ENCODE measurements at places on chromosomes 1 and 21.

DNA sequence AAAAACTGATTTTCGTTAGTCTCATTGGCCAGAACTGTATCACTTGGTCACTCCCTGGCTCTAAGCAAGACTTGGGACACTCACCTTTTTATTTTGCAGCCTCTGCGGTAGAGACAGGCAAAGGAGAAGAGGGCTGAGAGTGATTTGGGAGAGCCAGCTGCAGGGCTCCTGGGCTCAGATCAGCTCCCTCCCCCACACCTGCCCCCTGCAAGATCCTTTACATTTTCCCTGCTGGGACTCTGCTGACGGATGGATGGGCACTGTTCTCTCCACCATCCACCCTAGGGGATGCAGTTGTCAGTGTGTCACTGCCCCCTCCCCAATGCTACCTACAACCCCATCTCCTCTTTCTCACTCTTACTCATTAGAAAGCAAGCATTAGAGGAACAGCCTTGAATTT is 301.1 kb upstream of the KAZN start:
- no peak for DNase-seq

- peak; percentile 59 for DNase-seq
Measured at GRCh38 chr1:90357995-90358394, 359.1 kb downstream of the BARHL2 start.

DNA sequence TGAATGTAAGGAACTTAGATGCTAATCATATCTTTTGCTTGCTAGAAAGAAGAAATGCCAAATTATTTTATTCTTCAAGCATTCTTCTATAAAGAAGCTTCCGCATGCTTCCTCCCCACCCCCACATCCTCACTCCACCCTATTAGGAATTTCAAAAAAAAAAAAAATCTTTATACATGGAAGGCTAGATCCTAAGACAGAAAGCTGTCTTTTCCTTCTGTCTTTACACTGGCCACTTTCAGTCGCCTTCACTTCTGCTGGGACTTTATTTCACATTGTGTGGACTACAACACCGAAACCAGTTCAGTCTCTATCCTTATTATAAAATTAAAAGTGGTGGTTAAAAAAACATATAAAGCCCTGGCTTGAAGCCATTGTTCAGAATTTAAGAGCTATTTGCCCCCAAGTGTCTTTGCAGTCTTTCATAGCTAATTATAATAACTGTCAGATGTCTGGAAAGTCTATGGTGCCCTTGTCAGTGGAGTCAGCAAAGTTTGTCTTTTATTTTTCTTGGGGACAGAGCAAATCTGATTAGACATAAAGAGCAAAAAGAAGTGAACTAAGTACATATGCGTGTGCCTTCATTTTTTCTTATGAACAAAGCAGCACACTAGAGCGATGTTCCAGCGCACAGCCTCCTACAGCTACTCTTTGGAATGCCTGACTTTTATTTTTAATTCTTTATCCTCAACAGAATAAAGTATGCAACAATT is 297.7 kb downstream of the PTPRC start:
- DNase-seq = peak; percentile 61

DNA sequence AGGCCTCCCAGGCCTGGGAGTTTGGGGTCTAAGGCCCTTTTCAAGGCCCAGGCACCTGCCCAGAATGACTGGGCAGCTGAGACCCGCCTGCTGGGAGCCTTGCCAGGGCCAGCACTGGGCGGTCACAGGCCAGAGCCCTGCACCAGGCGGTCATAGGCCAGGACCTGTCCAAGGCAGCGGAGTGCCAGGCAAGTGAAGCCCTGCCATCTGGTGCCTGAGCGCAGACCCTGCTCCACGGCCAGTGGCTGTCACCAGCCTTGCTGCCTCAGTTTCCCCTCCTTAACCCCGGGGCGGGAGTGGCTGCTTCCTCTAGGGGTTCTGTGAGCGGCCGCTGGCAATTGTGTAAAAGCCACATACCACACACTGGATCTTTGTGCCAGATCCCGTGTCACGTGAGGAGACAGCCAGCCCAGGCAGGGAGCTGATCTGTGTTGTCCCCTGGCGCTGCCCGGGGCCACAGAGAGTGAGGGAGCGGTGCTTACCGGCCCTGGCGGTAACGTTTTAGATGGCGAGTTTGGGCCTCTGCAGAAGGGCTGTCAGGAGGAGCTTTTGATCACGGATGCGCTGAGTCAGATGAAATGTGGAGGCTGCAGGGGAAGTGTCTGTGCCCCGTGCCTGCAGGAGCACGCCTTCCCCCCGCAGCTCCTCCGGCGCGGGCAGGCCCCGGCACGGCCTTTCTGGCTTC is 4.6 kb downstream of the COL18A1 start:
- no peak for DNase-seq

- peak; percentile 29 for DNase-seq
Measured at GRCh38 chr1:110375490-110375889, 15.3 kb downstream of the SLC16A4 start.

DNA sequence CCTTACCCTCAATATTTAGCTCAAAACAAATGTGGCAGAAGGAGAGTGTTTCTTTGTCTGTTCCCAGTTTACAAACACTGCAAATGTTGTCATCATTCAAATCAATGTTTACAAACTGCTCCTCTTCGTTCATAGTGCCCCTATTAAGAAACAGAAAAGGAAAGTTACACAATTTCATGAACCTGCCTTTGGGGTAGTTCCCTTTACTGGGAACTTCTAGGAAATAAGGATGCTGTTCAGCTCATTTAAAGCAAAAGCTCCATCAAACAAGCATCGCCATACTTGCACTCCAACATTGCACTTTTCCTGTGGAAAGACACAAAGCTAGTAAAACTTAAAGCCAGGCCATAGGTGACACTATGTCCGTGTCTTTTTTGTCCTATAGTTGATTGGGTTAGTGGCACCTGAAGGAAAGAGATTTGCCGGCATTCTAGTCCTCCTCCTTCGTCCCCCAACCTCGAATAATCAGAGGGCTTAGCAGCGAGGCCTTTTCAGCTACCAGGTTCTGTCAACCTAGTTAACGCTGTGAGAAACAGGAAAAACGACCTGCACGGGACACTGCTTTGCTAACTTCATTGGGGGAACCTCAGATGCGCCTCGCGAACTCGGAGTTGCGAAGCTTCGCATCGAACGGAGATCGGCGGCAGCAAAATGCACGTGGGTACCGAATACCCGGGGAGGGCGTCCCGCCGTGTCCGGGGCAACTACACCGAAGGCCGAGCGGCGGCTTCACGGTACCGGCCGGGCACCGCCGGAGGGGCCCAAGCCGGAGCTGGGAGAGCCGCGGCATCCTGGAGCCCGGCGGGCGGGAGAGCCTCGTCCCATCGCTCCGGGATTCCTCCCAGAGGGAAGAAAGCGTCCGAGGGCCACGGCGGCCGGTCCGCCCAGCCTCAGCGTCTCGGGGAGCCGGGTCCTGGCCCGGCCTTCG is 706 bp downstream of the C21orf91 start:
- peak; percentile 34 for DNase-seq

- no peak for DNase-seq
Measured at GRCh38 chr1:61224609-61225008, 142.2 kb downstream of the NFIA start.

DNA sequence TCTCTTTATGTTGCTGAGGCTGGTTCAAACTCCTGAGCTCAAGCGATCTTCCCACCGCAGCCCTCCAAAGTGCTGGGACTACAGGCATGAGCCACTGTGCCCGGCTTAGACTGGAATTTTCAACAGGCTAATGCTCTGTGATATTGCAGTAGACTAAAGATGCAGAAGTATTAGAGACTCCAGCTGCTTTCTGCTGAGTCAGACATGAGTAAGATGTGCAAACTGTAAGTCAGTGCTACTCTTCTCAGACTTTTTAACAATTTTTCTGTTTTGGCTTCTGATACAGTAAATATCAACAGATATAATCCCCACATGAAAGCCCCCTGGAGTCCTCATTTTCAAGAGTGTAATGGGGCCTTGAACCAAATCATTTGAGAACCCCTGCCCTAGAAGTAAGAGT is 29.3 kb upstream of the NLRP3 start:
- DNase-seq = peak; percentile 58

DNA sequence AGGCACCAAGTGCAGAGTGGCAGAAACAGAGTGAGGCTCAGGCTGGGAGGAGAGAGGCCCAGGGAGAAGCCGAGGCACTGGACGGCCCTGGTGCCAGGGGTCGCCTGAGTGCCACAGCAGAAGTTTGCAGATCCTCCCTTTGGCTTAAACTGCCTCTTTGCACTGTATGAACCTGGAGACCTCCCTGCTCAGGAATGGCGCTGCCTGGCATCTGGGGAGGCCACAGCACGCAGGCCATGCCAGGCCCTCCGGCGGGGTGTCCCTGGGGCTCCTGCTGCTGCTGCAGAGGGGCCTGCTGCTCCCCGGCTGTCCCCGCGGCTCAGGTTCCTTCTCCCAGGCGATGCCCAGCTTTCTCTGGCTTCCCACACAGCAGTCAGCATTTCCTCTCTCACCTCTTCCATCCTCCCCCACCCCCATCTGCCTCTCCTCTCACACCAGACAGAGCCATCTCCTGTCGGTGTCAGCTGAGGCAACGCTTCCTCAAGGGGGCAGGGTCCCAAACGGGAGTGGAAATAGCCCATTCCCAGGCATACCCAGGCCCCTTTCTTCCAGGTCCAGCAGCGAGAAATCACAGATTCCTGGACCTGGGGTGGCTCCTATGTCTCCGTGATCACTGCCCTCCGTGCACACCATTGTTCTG is 35.2 kb downstream of the SYT6 start:
- DNase-seq = no peak

- peak; percentile 10 for DNase-seq
Measured at GRCh38 chr1:62194651-62195544, at the start of gene L1TD1. Gene L1TD1 (plus strand): TSS chr1:62194849. CDS start chr1:62206629, 11,780 bp downstream.

DNA sequence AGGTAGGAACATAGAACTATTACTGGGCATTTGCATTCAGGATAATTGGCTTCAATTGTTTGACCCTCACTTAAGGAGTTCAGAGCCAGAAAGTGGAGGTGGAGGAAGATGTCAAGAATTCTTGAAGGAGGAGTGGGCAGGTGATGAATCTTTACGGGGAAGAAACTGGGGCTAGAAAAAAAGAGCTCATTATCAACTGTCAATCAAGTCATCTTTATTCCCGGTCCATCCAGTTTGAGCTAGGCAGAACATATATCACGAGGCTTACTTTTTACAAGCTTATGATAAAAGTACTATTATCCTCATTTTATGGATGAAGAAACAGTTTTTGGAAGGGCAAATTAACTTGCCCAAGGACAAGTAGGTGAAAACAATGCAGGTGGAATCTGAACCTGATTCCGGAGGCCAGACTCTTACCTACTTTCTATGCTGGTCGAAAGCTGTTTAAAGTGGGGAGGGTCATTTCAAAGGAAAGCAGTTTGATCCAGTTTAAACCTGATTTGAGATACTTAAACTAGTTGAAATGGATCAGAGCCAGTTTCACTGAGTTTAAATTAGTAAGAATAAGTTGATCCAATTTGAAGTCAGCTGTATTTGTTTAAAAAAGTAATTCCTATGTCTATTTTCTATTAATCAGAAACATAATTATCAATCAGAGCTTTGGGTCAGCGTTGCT is 13.3 kb upstream of the NBL1 start:
- no peak for DNase-seq

DNA sequence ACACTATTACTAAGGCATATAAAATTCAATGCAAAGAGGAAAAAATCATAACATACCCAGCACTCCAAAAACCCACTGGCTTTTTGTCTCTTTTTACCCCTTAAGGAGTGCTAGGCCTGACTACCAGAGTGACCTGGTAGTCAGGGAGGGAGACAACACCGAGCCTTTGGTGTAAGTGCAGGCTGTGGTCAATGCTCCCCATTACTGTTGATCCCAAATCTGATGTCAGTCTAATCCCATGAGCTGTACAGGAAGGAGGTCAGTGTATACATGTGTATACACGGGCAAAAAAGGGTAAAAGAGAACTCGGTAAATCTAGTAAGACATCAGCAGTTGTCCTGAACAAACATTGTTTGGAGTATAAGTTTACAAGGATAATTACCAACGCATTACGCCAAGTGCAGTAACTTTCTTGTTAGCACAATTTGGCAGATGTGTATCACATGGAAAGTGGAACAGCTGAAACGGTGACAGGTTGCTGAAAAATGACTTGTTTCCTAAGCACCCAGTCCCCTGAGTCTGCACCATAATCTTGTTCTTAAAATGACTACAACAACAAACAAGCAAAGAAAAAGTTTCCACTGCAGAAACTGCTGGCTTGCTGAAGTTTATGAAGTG is 217.9 kb downstream of the KCNH1 start:
- no peak for DNase-seq

GRCh38 chr1:100265562-100265930 is 470 bp upstream of the RTCA start:
- peak; percentile 69 for DNase-seq

DNA sequence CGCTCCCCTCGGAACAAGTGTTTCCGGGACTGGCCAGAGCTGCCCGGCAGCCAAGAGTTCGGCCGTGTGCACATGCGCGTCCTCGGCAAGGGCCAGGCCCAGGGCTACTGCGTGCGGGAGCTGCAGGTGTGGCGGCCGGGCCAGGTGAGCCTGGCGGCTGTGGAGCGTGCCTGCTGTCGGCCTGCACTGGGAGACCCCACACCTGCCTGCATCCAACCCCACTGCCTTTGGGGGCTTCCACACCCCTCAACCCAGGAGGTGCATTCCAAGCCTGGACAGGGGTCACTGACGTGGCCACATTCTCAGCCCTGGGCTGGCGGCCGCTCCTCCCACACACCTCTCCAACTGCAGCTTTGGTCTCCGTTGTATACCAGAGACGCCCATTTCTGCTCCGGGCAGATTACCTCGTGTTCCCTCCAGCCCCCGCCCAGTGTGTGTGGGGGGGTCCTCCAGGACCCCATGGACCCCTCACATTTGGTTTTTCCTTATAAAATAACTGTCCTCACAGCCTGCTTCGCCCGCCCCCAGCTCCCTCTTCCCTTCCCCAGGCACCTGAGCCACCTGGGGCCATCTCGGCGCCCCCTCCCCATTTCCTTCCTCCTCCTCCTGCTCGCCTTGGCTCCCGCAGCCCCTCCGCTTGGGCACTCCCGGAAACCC is 6.1 kb downstream of the RNF223 start:
- no peak for DNase-seq

- DNase-seq = peak; percentile 73
Measured at GRCh38 chr1:17441265-17441992, 2.0 kb upstream of the RCC2 start.

DNA sequence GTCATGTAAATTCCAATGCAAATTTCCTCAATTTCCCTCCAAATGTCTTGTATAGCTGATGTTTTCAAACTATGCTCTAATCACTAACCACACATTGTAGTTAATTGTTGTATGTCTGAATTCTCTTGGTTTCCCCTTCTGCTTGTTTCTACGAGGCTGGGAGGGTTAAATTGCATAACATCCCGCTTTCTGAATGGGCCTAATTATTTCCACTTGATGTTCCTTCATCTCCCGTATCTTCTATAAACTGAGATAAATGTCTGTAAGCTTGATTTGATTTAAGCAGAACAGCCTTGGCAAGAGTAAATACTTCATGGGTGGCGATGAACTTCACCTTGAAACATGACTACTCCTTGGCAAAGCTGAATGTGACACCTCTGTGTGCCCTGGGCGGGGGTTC is 72.2 kb downstream of the SERINC2 start:
- DNase-seq = no peak

- no peak for DNase-seq
Measured at GRCh38 chr21:45352621-45353139, 52.3 kb upstream of the COL18A1 start.

GRCh38 chr1:103416681-103417286 is 108.7 kb upstream of the RNPC3 start:
- DNase-seq = peak; percentile 52

All from choroid plexus epithelial cell (primary cell).